K562 (cell line): ENCODE measurements at places on chromosomes 5 and 9. TPM values are rescaled to one million over a fixed set of nuclear protein-coding genes. Genes with fewer than 3 reads are reported as not detected.
A peak's percentile ranks its signal among the peaks of the same experiment; 100 is the strongest.

Gene SVEP1
- total RNA-seq: 0.73 and 0.81 TPM in 2 replicates

- DNase-seq: peak; percentile 90
Observed at GRCh38 chr9:137277329-137278041, at the start of gene TOR4A. TOR4A (plus strand) TSS chr9:137277726; CDS start chr9:137278690, 964 bp downstream.

Gene C5orf52
- total RNA-seq: not detected in 2 replicates

Gene ST8SIA4
- 0.67 and 2.0 TPM in 2 replicates for total RNA-seq

Gene WDR36
- 64.2 and 67.7 TPM in 2 replicates for total RNA-seq

DNA sequence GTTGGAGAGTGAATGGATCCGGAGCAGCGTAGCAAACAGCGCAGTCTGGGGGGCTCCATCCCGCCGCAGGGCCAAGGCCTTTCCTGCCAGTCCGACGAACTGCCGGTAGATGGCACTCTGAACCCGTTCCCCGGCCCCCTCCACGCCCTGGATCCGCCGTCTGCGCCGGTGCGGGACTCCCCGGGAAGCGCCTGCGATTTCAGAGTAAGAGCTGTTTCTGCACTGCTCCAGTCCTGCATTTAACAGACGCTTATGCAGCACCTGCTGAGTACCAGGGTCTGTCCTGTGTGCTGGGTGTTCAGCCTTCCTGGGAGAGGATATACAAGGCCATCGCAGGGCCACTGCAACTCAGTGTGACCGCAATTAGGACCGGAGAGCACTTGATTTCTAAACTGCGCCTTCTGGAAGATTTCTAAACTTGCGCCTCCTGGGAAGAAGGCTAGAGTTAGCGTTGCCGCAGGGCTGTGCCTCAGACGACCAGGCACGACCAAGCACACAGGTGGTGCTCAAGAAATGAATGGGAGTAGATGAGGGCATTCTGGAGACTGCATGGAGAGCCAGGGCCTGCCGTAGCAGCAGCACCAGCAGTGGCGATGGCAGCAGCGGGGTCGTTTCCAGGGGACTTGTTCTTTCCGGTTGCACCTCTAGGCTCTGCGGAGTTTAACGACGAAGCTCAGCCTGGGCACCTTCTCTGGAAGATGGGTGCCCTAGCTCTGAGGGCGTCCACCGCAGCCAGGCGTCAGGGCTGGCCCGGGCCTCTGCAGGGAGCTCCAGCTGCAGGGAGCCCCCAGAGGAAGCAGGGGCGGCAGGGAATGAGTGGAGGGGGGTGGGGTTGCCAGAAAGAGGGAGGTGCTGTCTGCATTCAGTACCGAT is 14.3 kb upstream of the TIFAB start:
- DNase-seq: peak; percentile 83

Gene PCDHGA9
- 0.18 and 0.20 TPM in 2 replicates for total RNA-seq

DNA sequence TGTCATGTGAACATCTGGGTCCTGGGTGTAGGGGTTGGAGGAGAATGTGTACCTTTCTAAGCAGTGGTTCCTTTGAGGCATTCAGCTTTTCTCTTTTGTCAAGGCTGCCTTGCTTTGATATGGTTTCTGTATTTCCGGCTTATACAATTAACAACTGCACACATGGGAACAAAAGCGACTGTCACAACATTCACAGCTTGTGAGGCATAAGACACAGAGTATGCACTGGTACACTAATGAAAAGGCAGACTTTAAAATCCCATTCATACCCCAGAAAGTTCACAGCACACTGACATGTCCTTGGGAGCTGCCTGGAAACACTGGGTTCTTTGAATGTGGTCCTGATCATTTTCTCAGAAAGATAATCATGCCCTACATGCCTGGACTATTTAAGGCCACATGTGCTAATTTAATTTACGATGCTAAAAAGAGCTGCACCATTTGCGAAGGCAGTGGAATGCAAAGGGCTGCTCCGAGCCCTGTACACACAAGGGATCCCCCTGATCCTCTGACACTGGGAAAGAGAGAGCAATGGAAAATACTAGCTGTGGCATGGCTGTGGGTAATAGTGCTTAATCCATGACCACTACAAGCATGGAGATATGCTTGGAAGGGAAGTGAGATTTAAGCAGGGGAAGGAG is 131.8 kb downstream of the EFNA5 start:
- DNase-seq: no peak

Gene SLIT3
- total RNA-seq: 0.04 and 0.13 TPM in 2 replicates

Gene PFN3
- not detected in 2 replicates for total RNA-seq

GRCh38 chr9:99635032-99635431 is 186.7 kb upstream of the NR4A3 start:
- no peak for DNase-seq

Gene MARCHF3
- total RNA-seq: 23.5 TPM in 2 replicates

GRCh38 chr5:64838376-64838775 is 69.6 kb downstream of the CWC27 start:
- no peak for DNase-seq

GRCh38 chr5:111961862-111962261 is 204.9 kb upstream of the NREP start:
- DNase-seq: no peak

DNA sequence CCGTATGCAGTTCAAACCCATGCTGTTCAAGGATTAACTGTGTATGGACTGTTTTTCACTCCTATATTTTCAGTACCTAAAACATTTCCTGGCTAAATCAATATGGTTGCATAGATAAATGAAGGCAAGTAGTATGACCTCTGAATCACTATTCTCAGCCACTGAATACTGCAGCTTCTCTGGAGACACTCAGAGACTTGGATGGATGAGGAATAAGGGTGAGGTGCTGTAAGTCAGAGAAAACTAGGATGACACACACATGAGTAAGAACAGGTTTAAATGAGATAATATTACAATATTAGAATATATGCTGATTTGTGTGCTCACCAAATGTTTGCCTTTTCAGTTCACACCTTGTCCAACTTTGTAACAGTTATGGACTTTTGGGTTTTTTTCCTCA is 26.0 kb upstream of the ANXA1 start:
- DNase-seq: no peak

DNA sequence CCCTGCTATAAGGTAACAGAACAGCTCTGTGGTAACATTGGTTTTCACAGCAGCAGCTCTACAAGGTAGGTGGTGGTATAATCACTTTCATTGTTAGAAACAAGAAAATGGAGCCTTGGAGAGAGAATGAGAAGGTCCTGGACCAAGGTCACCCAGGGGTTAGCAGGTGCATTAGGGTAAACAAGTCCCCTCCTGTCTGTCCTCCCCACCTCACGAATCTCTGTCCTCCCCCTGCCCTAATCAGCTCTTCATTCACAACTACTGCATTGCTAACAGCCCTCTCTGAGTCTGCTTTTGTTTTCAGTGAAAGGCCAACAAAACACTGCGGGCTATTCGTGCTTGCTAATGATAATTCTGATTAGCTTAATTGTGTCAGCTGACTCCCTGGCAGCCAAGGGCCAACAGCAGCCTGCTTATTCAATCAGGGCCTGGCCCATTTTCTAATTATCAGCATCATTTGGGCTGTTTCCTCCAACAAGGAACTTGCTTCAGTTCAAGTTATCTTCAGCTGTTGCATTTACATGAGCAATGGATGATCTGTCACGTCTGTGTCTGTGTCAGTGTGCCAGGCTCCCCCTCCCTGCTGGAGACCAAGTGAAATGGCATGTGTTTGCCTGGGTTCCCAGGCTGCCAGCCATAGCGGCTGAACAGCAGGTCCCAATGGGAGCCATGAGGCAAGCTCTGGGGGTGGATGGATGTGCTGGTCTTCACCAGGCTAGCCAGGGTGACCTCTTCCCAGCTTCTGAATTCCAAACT is 56.7 kb upstream of the EQTN start:
- DNase-seq: no peak

DNA sequence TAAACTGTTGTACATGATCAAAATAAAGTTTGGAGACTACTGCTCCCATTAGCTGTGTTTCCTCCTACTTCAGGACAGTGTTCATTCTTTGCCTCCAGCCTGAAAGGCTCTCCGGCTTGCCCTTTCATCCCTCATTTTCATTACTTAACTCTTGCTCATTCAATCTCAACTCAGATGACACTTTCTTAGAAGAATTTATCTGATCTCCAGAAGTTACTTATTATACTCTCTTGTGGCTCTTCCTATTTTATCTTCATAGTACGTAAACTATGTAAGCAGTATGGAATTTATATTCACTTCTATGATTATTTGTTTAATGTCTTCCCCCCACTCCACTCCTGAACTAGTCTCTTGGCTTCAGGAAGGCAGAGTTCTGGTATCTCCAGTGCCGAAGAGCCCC is 1737.9 kb upstream of the C9orf72 start:
- no peak for DNase-seq

- no peak for DNase-seq
Observed at GRCh38 chr5:145718956-145719355, 116.2 kb downstream of the PRELID2 start.

Gene CCDC183
- total RNA-seq: 0.29 and 0.54 TPM in 2 replicates

- DNase-seq: peak; percentile 65
Observed at GRCh38 chr5:154811653-154812465, 38.5 kb downstream of the FAXDC2 start.

Gene GDNF
- total RNA-seq: not detected in 2 replicates

- no peak for DNase-seq
Observed at GRCh38 chr5:129541051-129541450, 81.0 kb downstream of the ADAMTS19 start.

Gene ANXA2R
- total RNA-seq: 3.9 and 4.3 TPM in 2 replicates

DNA sequence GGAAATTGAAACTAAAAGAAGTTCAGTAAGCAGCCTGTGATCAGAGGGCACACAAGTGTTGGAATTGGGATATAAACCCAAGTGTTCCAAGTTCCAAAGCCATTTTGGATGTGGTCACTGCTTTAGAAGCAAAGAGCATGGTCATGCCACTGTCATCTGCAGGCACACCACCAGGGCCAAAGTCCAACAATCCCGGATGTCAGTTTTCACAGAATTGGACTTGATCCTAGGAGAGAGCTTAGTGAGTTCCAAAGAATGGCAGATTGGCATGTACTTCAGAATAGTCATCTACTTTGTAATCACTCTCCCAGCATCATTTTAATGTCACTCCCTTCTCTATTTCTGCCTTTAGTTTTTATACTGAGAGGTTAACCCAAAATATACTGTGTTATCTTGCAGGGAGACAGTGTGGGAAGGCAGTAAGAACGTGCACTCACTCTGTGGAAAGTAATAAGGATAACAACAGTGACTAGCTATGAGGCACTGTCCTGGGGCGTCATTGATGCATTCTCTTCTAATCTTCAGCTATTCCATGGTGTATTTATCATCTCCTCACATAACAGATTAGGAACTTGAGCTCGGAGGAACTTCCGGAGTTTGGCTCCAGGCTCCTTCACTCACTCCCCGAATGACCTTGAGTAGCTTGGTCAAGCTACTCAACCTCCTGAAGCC is 388.0 kb downstream of the ACTL7B start:
- DNase-seq: no peak

GRCh38 chr5:14156290-14156649 is 13.1 kb downstream of the TRIO start:
- no peak for DNase-seq

Gene MAP1B
- 61.4 and 66.1 TPM in 2 replicates for total RNA-seq

DNA sequence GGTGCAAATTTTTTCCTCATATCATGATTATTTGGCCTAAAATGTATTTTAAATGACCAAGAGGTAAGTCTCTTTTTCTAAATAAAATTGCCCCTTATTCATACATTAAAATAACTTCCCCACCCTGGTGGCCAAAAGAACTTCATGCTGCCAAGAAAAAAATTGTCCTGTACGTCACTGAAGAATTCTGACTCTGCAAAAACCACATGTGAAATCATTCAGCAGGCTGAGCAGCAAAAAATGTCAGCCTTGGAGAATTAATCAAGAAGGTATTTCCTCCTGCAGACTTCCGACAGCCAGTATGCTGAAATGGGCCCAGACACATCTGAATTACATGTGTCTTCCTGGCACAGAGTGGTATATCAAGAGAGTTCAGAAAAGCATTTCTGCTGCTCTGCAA is 94.6 kb upstream of the HMHB1 start:
- DNase-seq: no peak

GRCh38 chr5:55923177-55923771 is 71.5 kb downstream of the IL6ST start:
- no peak for DNase-seq

Gene PRDM12
- 0.22 and 0.25 TPM in 2 replicates for total RNA-seq

DNA sequence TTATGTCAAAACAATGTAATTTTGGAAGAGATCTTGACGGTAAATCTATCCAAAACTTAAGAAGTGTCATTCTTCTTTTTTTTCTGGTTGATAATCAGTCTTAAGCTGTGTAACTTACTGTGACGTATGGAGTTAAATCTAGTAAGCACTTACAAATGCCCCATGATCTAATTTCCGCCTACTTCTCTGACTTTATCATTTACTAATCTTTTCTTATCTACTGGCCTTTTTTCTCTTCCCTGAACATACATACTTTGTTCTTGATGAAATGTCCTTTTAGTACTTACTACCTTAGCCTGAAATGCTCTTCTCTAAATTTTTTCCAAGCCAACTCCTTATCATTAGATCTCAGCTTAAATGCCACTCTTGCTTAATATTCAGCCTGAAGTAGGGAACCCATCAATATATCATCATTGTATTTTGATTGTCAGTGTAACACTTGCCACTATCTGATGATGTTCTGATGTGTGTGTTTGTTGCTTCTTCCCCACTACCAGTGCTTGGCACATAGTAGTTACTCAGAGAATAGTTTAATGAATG is 27.6 kb downstream of the AP3S1 start:
- no peak for DNase-seq

Gene SHLD3
- 4.7 and 4.8 TPM in 2 replicates for total RNA-seq

DNA sequence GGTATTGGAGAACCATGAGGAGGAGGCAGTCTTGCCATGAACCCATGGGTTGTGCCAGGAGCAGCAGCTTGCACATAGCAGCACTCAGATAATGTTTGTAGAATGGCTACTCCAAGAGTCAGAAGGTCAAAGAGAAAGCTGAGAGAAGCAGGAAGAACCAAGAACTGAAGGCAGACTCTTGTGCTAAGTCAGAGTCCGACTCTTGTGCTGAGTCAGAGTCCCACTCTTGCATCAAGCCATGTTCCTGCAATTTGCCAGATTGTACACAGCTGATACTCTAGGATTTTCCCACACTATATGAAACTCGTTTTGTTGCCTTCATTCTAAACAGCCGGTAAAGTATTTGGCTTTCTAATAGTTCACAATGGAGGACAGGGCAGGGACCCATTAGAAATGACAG is 26.2 kb upstream of the HSPA9 start:
- DNase-seq: no peak

Gene ENTPD8
- 0.13 and 0.18 TPM in 2 replicates for total RNA-seq

Gene CNTNAP3B
- 0.74 and 1.00 TPM in 2 replicates for total RNA-seq

DNA sequence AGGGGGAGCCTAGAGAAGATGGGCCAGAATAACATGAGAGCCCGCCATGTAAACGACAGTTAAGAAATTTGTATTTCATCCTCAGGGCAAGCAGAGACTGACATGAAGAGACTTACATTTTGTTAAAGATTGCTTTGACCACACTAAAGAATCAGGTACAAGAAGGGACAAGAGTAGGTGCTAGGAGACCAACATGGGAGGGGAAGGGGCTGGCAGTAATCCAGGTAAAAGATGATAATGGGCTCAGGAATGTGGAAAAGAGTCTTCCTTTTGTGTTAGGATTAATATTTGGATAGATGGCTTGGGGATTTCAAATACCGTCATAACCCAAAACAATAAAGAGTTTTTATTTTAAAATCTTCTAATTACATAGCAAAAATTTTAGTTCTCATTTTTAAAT is 137.3 kb downstream of the ZNF462 start:
- no peak for DNase-seq
